Ovary (tissue), 10 donors: ENCODE measurements at places on chromosomes 7 and 10. TPM values are rescaled to one million over a fixed set of nuclear protein-coding genes. Genes with fewer than 3 reads are reported as not detected.

GRCh38 chr7:67022511-67022910 lies 25.9 kb downstream of the TYW1 start:
- DNase-seq = no peak

DNA sequence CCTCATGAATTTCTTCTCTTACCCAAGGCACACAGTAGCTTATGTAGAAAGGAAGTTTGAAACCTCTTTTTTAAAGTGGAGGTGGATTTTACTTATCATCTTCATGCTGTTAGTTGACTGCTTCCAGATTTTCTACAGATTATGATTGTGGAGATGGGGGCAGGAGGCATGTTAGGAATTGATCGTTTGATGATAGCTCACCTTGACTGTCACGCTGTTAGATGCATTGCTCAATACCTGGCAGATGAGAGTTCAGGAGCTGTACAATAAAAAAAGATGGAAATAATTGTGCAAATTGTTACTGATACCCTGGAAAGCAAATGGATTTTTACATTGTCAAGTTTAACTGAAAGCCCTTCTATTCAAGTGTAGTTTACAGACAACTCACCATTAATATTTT lies 340.3 kb downstream of the PLXDC2 start:
- no peak for DNase-seq

DNA sequence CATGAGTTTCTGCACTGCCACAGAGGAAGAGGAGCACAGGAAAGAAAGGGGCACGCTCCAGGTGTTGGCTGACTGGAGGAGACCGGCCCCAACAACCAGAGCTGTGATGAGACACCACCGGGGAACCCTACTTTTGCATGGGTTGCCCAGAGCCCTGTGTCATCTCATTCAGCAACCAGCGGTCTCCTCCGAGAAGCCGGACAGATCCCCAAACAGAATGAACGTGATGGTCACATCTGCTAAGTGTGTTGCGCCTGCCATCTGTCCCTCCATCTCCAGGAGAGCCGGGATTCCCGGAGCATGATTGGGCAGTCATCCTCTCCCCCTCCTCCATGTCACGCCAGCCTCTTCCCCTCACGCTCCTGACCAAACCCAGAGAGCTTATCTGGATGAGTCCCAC lies 22.9 kb downstream of the PARP12 start:
- no peak for DNase-seq

DNA sequence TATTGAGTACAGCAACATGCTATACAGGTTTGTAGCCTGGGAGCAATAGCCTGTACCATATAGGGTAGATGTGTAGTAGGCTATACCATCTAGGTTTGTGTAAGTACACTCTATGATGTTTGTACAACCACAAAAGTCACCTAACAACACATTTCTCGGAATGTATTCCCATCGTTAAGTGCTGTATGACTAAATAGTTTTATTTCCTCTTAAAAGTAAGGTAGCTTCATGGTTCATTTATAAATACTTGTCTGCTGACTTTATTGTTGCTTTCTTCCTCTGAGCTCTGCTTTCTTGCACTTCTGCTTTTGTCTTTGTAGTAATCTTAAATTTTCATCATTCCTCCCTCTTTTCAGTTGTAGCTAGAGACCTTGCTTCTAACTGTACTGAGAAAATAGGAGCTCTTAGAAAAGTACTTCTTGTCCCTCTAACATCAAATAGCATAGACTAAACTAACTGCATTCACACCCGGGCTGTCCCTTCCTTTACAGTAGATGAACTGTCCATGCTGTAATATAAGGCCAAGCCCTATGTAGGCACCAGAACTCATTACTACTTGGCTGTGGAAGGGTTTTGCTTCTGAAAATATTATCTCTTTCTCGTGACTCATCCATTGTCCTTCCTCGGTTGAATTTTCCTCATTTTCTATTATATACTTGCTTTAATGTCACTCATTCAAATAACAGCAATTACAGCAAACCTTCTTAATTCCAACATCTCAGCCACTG lies 55.4 kb upstream of the FAM3C start:
- DNase-seq = no peak

GRCh38 chr10:64115908-64116643 lies 594.9 kb downstream of the REEP3 start:
- DNase-seq = no peak

DNA sequence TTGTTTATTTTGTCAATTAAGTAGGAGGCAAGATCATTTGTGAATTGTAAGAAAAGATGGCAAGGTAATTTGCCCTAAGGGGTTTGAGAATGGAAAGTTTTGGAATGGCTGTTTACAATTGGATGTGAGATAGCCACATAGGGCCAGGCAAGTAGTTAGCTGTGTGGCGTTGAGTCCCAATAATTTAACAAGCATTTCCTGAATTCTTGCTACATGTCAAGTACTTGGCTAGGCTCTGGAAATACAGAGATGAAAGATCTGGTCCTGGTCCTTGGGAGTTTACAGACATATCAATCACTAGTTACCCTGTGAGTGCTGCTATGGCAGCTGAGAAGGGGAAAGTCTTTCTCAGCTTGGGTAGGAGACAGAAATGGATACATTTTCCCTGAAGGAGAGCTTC lies 401.6 kb downstream of the SUGCT start:
- DNase-seq = no peak

- no peak for DNase-seq
These were observed 620.9 kb downstream of the ZWINT start for GRCh38 chr10:55740110-55740509.

DNA sequence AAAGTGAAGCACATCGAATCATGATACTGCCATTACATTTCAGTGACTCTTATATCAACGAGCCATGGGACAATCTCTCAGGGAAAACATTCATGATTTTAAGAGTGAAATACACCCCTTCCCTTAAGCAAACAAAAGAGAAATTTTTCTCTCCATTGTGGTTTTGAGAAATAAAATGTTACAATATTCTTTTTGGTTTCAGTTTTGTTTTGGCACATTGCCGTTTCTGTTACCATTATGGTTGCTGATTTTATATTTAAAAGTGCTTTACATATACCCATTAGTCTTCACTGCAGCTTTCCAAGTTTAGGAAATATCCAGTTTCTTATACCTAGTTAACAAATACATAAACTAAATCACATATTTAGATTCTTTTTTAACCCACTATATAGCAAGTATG lies 126.8 kb upstream of the SEM1 start:
- no peak for DNase-seq

DNA sequence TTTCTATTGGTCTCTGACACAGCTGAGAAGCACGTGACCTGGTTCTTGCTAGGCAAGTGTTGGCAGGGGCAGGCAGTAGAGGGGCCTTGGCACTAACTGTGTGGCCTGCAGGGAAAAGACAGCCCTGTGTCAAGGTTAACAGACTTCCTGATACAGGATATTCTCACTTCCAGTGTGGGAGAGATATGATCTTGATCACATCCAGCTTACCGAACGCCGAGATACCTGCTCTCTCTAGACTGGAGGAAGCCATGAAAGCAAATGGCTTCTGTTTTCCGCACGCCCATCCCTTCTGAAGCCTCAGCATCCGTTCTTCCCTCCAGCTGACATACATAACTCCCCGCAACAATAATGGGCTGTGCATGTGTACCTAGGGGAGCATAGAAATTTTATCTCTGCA lies 79.4 kb downstream of the VSTM4 start:
- DNase-seq = no peak

DNA sequence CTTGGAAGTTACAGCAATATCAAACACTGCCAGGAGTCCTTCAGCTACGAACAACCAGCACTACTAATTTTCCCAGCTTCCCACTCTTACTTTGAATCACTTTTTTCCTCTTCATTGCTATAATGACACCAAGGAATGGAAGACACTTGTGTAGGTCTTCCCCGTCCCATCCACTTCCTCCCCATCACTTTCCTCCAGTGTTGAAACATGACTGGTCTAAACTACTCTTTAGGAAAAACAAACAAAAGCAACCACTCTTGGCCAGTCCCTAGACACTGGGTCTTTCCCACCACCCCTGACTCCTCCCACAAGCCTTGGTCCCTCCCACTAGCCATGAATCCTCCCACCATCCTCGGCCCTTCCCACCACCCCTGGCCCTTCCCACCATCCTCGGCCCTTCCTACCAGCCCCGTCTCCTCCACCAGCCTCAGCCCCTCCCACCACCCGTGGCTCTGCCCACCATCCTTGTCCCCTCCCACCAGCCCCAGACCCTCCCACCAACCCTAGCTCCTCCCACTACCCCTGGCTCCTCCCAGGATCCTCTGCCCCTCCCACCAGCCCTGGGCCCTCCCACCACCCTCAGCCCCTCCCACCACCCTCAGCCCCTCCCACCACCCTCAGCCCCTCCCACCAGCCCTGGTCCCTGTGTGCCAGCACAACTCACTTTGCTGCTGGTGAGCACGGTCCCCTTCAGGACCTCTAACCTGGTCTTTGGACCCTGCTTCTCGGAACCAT lies 68.5 kb downstream of the CXCL12 start:
- DNase-seq = no peak

DNA sequence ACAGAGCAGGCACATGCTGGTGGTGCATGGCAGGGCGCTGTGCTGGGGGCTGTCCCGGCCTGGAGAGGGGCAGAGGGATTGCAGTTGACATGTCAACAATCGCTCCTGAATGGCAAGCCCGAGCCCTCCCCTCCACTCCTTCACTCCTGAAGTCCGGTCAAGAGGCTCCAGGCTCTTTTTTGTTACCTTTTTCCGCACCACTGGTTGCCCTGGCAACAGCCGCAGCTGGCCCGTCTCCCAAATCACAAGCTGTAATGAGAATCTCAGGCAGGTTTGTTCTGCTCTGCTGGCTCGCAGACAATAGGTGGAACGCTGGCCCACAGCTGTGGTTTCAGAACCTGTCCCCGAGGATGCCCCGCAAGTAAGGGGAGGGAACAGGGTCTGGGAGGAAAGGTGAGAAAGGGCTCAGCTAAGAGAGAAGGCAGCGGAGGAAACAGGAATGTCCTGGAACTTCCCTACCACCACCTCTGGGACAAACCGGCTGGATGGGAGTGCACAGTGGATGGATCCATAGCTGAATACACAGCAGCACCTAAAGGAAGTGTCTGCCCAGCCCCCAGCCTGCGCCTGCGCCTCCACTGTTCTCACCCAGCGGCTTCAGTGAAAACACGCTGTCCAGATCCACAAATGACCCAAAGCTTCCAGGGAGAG lies 58.9 kb downstream of the CALML3 start:
- DNase-seq = peak; percentile 56

- DNase-seq = no peak
These were observed 71.5 kb downstream of the ZMIZ1 start for GRCh38 chr10:79140085-79140793.

The PRKCQ gene
- total RNA-seq = 0.71 TPM

The ASB10 gene
- total RNA-seq = not detected

The TMEM225B gene
- total RNA-seq = 1.8 TPM

The LIPK gene
- total RNA-seq = not detected

The TAS2R60 gene
- not detected for total RNA-seq

The NUPR2 gene
- not detected for total RNA-seq

The REEP3 gene
- 21.4 TPM for total RNA-seq
